MV-4-11 (cell line): ENCODE measurements at places on chromosomes 16 and 17.

DNA sequence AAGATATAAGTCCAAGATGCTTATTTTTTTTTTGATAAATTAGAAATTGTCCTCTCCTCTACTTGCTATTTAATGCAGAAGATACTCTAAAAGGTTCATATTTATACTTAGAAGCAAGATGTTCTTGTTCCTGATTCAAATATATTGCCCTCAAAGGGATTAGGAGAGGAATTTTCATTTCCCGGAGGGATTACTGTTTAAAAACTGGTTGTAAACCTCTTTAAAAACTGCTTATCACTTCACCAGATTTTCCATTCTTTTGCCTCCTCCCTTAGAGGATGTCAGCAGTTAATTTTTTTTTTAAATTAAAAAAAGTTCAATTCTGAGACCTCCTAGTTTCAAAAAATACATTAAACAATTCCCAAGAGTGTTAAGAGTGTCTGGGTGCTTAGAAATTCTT is 2.8 kb downstream of the TENT4B start:
- no peak for DNase-seq

DNA sequence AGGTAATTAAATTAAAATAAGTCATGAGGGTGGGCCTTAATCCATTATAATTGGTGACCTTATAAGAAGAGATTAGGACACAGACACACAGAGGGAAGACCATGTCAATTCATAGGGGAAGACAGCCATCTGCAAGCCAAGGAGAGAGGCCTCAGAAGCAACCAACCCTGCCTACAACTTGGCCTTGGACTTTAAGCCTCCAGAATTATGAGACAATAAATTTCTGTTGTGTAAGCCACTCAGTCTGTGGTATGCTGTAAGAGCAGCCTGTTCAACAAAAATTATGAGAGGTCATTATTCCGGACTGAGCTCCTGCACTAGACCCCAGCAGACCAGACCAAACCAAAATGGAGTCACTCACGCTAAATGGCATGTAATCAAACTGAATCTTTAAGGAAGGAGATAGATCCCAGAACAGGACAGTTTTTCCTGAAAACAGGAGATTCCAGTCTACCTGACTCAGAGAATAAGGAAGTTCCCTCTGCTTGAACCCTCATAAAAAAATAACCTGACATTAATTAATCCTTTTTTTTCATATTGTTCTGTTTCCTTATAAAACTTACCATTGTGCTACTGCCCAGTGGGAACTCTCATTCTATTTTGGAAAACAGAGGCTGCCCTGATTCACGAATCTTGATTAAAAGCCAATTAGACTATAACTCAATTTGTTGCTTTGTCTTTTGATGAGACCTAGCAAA is 74.3 kb downstream of the DNAH3 start:
- DNase-seq, result peak; percentile 24

- DNase-seq, result no peak
Measured at GRCh38 chr17:73465130-73465952, 153.5 kb upstream of the CDC42EP4 start.

- DNase-seq, result no peak
Measured at GRCh38 chr16:81574168-81574567, 129.6 kb downstream of the CMIP start.

- DNase-seq, result peak; percentile 72
Measured at GRCh38 chr17:43463241-43463640, 20.5 kb upstream of the DHX8 start.

DNA sequence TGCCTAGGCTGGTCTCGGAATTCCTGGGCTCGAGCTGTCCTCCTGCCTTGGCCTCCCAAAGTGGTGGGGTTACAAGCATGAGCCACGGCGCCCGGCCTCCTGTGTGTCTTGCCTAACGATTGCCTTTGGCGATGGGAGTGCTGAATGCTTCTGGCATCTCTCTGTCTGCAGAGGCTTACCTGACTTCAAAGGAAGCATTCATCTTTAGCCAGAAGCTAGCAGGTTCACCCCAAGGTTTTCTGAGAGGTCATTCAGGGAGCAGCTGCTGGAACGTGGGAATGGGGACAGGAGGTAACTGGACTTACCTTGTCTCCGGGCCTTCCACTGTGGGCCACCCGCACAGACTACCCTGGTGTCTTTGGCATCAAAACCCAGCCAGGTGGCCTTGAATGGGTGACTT is 54.7 kb downstream of the PLCG2 start:
- no peak for DNase-seq

DNA sequence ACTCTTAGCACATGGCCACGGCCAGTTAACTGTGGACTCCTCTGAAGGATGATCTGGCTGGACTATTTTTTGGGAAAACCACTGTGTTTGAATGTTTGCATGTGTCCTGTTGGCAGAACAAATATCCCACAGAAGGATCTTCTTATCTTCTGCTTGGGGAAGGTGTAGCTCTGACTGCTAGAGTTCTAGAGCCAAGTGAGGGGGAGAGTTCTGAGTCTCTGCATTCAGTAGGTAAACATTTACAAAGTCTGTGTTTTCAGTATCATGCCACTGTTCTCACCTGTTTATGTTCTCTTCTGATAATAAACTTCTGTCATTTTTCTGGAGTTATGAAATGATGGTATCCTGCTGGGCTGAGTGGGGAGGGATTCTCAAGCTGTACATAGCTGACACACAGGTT is 241.1 kb downstream of the WWOX start:
- DNase-seq, result no peak

DNA sequence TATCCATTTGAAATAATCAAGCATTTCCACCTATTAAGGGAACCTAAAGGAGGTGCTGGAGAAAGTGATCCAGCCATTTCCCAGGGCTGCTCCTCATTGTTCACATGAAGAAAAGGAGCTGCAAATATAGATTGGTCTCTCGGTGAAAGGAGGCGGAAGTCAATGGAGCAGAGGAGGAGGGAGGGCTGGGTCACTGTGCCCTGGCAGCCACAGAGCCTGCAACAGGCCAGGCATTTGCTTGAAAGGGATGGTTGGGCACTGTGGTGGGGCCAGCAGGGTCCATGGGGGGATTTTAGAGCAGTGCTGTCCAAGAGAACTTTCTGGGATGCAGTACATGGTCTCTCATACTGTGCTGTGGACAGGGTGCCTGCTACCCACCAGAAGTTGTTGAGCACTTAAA is 173.2 kb downstream of the CYLD start:
- DNase-seq, result no peak

DNA sequence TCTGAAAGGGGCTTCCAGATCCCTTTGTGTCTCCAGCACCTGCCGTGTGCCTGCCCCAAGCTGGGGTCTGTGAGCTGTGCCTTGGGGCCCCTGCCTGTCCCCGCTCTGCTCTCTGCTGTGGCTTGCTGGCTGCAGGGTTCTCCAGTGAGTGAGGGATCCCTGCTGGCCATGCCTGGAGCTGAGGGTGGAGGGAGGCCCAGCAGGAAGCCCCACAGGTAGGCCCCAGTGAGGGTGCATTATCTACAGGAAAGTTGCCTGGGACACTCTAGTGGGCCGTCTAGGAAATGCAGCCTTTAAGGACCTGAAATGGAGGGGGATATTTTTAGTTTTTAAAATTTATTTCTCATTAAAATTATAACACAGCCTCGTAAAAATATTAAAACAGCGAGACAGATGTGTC is 50.9 kb downstream of the JPH3 start:
- peak; percentile 6 for DNase-seq

GRCh38 chr17:77750427-77751043 is 208.0 kb upstream of the TNRC6C start:
- no peak for DNase-seq

DNA sequence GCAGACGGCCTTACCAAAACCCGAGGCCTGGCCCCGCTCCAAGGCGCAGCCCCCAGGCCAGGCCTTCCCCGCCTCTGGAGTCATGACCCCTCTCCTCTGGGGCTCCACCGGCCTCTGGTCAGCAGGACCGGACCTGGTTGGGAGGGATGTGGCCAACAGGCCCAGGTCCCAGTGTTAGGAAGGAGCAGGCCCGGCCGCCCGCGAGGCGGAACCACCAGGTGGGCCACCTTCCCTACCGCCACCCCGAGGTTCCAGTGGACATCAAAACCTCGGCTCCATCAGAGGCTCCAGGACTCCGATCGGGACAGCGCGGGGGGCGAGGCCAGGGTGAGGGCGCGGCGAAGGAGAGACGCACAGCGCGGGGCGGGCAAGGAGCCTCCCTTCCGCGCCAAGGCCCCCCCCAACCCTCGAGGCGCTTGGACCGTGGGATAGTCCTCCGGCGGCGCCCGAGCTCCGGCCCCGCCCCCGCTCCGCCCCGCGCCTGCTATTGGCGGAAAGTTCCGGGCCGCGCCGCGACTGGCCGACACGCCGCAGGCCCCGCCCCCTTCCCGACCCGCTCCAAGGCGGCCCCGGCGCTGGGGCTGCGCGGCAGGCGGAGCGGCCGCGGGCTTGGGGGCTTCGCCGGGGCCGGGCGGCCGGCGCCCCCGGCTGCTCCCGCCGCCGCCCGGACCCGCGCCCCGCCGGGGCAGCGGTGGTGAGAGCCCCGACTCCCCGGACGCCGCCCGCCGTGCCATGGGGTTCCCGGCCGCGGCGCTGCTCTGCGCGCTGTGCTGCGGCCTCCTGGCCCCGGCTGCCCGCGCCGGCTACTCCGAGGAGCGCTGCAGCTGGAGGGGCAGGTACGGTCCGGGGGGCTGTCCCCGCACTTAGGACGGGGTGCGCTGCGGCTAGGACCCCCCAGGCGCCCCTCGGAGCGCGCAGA is at the start of gene METRN:
Gene METRN (plus strand): TSS at position 561 of the 919 bp plus-strand sequence. CDS start 172 bp downstream, at position 733.
- DNase-seq, result peak; percentile 79

DNA sequence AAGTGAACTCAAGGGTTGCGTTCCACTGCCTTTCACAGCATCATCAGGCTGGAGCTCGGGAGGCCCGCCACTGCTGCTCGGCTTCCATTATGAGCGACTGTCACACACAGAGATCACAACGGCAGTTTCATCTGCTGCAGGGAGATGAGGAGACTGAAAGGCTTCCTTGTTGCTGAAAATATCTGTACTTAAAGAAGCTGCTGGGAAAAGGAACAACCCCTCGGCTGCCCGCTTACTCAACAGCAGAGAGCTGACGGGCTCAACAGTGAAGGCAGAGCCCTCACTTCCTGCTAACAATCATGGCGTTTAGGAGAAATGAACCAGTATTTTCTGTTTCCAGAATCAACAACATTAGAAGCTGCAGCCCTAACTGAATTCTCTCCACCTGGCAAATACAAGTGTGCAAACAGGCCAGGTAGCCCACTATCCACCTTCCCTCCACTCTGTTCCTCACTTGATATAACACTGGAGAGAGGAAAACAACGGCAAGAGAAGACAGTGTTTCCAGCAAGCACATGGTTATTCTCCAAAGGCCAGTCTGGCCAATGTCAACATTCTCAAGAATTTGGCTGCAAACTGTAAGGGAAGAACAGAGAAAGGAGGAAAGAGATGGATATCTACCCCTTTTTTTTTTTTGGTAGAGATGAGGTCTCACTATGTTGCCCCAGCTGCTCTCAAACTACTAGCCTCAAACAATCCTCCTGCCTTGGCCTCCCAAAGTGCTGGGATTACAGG is 33.7 kb downstream of the MBTPS1 start:
- DNase-seq, result peak; percentile 75

DNA sequence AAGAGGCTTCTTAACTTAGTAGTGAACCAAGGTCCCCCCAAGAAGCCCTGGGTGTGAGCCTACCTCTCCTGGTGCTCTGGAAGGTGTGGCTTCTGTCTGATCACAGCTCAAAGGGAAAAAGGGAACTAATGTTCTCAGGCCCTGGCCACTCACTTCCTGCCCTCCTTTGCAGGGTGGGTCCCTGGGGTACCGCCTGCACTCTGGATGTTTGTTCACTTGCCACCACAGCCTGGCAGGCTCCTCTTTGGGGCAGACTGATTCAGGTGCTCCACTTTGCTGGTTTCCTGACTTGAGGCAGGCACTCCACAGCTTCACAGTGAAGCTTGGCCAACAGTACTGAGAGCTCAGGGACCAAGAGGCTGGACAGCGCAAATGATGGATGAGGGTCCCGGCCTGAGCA is 5.9 kb upstream of the MYO15A start:
- peak; percentile 52 for DNase-seq

- no peak for DNase-seq
Measured at GRCh38 chr17:83014297-83014696, 65.1 kb upstream of the METRNL start.

GRCh38 chr17:79066963-79067362 is 7.7 kb upstream of the ENGASE start:
- DNase-seq, result no peak

DNA sequence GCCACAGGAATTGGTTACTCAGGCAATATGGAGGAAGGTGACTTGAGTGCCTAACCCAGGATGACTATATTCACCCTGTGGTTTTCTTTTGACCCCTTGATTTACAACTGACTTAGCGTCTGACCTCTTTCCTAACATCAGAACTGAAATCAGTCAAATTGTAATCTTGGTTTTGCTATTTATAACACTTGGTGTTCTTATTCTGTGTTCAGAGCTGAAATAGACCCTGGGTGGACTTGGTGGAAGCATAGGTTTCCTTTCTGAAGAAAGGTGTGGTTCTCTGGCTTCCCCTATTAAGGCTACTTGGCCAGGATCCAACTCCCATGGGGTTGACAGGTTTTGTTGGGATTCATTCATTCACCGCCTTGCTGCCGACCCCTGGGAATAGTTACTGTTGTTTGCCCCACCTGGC is 80.8 kb downstream of the CLEC16A start:
- DNase-seq, result peak; percentile 86

DNA sequence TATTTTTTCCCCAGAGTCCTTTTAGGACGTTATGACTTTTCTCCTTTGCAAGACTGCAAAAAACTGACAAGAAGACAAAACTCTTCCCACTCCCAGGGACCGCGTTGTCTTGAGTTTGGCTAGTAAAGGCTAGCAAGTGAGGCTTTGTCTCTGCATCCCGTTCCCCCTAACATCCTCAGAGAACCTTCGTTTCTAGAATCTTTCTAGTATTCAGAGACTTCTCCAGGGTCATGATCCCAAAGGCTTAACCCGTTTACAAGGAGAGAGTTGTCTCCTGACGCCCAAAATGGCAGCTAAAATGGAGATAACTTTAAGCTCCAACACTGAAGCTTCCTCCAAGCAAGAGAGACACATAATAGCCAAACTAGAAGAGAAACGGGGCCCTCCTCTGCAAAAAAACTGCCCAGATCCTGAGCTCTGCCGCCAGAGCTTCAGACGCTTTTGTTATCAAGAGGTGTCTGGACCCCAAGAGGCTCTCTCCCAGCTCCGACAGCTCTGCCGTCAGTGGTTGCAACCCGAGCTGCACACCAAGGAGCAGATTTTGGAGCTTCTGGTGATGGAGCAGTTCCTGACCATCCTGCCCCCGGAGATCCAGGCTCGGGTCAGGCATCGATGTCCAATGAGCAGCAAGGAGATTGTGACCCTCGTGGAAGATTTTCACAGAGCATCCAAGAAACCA is 843 bp downstream of the ZNF174 start:
- DNase-seq, result no peak

DNA sequence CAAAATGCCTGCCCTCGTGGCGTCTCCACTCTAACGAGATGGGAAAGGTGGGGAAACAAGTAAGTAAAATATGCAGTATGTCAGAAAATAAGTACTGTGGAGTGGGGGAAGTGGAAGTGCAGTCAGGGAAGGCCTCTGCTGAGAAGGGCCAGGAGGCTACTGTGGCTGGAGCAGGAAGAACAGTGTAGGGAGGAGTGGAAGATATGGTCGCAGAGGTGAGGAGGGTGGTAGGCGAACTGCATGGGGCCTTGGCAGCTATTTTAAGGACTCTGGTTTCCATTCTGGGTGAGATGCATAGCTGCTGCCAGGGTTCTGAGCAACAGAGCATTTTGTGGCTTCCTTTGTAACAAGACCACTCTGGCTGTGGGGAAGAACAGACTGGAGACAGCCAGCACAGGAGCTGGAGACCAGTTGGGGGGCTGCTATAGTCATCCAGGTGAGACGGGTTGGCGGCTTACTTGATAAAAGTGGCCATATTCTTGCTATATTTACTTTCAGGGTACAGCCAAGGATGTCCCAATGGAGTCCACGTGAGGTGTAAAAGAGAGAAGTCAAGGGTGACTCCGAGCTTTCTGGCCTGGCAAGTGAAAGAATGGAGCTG is 42.6 kb downstream of the CYTH1 start:
- peak; percentile 28 for DNase-seq
